ENCODE measurements at places on chromosomes 13 and 19. TPM values are rescaled to one million over a fixed set of nuclear protein-coding genes. Genes with fewer than 3 reads are reported as not detected.
A peak's percentile ranks its signal among the peaks of the same experiment; 100 is the strongest.

DNA sequence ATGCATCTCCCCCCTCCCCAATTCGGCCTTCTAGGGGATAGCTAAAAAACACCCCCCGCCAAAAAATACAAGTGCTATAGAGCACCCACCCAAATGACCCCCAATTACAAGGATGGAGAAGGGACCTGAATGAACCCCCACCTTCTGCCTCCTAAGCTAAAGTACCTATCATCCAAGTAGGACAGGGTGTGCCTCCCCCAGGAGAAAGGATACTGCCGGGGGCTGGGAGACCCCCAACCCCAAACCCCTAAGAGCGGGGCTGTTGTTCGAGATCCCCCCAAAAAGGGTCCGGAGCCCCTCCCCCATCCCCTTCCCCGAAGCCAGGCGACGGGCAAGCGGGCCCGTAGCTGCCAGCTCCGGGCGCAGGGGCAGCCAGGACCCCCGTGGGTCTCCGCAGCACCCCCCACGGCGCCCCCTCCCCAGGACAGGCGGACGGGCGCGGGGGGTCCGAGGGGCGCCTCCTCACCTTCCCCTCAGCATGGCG is 1.9 kb downstream of the ZC3H4 start:
- DNase-seq, result no peak

The SPTBN4 gene
- 2.4 TPM for total RNA-seq

GRCh38 chr13:101584331-101584730 is 131.9 kb downstream of the ITGBL1 start:
- DNase-seq, result no peak

GRCh38 chr19:5002143-5002542 is 33.2 kb downstream of the KDM4B start:
- DNase-seq, result peak; percentile 55

DNA sequence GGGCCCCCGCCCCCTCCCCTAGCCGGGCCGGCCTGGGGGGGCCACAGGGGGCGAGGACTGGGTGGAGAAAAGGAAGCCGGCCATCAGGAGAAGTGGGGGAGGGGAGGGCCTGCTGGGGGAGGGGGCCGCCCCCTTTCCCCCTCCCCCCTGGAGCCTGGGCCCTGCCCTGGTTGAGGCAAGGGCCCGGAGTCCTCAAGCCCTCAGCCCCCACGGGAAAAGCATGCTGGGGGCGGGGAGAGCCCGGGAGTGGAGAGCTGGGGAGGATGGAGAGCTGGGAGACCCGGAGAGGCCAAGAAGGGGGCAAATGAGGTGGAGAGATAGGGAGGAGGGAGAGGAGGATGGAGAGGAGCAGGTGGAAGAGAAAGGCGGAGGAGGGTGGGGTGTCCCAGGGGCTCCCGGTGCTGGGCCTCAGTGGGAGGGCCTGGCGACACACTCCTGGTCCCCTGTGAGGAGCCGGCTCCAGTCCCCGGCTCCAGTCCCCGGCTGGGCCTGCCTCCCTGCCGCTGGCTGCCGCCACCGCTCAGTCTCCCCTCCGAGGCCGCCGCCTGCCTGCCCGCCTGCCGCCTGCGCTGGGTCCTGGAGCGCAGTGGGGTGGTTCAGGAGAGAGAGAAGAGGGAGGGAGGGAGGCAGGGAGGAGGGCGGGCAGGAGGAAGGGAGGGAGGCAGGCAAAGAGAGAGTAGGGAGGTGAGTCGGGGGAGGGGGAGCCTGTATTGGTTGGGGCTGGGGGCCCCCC is at the start of gene GRIK5:
GRIK5 (minus strand) TSS at position 588 of the 733 bp plus-strand sequence. CDS start 4,436 bp downstream, outside the sequence.
- DNase-seq, result no peak

The ZNF763 gene
- 5.0 TPM for total RNA-seq

DNA sequence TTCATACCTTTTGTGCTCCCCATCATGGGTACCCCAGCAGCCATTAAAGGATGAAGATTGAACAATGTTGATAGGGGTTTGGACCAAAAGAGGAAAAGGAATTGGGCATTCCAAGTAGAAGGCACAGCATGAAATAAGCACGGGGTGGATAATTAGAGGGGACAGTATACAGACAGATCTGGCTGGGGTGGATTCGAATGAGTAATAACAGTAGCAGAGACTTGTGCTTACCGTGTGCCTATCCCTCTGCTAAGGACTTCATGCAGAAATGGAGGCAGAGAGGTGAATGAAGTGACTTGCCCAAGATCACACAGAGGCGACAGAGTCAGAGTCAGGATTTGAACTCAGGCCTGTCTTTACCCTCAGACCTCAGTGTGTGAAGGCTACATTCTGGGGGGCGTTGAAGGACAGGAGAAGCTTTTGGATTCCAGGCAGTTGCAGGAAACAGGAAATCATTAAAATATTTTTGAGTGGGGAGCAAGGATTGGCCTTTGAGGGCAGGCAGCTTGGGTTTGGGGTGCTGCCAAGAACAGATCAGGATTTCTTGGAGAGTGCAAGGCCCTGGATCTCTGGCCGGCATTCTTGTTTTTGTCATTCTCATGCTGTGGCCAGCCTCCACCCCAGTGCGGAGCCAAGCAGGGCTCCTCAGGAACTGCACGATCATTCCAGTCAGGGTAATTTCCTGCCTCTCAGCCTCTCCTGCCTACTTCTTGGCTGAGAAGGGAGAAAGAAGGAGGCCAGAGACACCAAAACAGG is 18.7 kb downstream of the PAF1 start:
- DNase-seq, result peak; percentile 41

The ITGBL1 gene
- 3.1 TPM for total RNA-seq

DNA sequence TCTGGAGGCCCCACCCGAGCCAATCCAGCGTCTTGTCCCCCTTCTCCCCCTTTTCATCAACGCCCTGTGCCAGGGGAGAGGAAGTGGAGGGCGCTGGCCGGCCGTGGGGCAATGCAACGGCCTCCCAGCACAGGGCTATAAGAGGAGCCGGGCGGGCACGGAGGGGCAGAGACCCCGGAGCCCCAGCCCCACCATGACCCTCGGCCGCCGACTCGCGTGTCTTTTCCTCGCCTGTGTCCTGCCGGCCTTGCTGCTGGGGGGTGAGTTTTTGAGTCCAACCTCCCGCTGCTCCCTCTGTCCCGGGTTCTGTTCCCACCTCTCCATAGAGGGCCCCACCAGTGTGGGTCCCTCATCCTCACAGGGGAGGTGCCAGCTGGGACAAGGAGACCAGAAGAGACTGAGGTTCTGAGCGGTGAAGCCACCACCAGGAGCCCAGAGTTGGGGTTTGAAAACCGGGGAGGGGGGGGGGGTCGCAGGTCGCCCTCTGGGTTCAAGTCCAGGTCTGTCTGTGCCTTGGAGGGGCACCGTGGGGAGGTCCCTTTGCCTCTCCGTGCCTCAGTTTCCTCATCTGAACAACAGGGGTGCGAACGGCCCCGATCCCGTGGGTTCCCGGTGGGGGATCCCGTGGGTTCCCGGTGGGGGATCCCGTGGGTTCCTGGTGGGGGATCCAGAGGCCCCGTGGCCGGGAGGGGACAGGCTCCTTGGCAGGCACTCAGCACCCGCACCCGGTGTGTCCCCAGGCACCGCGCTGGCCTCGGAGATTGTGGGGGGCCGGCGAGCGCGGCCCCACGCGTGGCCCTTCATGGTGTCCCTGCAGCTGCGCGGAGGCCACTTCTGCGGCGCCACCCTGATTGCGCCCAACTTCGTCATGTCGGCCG is at the start of gene ELANE:
ELANE (plus strand) TSS at position 168 of the 878 bp plus-strand sequence; CDS start at position 194, 26 bp downstream.
- no peak for DNase-seq

The ZNF606 gene
- total RNA-seq, result 9.6 TPM

DNA sequence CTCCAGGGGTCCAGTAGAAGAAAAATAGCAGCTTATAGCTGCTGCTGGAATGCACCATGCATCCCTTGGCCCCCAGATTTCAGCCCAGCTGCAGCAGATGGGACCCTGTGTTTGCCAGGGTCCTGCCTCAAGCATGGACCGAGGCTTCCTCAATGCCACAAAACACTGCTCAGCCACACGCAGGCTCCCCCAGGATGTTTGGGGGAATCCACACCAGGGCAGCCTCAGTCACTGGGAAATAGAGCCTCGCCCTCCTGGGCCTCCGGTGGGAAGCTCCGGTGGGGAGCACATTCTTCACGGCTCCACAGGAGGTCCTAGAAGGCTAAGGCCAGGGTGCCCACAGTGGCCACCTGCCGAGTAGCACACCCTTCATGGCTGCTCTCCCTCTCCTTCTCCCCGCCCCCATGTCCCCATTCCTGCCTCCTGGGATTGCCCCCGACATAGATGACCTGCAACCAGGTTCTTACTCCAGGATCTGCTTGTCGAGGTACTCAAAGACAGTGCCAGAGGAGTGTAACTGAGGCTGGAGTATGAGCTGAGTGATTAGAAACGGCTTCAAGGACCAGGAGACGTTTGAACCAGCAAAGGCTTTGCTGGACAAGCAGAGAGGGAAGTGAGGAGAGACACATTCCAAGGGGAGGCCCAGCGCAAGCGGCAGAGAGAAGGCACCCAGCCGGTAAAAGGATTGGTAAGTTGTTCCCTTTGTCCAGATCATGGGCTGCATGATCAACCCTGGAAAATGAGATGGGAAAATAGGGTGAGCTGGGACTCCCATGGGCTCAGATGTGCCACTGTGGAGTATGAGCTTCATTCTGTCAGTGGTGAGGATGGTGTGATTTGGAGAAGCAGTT is 110.7 kb upstream of the UQCRFS1 start:
- no peak for DNase-seq

GRCh38 chr13:45231722-45232121 is 30.9 kb upstream of the KCTD4 start:
- peak; percentile 58 for DNase-seq

DNA sequence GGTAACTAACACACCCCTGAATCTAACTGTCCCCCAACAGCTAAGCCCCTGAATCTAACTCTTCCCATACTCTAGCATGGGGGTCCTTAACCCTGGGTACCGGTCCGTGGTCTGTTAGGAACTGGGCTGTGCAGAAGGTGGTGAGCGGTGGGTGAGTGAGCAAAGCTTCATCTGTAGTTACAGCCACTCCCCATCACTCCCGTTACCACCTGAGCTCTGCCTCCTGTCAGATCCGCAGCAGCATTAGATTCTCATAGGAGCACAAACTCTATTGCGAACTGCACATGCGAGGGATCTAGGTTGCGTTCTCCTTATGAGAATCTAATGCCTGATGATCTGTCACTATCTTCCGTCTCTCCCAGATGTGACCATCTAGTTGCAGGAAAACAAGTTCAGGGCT is 6.2 kb upstream of the PHLDB3 start:
- no peak for DNase-seq

DNA sequence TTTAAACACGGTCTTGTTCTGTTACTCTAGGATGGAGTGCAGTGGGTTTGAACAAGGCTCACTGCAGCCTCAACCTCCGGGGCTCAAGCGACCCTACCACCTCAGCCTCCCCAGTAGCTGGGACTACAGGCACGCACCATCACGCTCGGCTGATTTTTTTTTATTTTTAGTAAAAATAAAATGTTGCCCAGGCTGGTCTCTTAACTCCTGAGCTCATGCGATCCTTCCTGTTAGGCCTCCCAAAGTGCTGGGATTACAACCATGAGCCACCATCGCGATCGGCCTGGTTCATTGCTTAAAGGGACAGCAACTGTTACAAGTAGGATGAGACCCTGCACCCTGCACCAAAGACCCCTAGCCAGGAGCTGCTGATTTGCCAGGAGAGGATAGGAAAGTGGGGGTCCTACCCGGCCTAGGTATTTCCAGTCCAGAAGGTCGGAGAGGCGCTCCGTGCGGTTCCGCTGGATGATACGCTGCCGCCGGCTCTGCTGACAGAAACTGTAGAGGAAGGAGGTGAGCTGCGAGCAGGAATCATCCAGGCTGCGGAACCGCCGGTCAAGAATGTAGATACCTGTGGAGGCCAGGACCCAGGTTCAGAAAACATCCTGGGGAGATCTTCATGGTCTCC is 5.1 kb downstream of the FTL start:
- no peak for DNase-seq

DNA sequence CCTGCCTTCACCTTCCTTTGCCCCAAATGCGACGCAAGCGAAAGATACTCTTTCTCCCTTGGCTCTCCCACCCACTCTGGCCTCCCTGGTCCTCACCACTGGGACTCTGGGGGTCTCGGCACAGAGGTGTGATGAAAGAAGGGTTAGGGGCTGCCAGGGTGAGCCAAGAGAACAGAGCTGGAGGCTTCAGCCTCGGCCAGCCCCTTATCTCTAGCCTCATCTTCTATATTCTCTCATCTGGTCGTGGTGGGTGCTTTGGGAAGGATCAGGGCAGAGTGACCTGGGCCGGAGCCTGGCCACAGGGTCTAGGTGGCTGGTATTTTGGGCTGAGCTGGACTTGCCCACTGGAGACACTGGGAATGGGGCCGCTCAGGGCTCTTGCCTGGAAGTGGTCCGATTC is 71.1 kb upstream of the KCTD15 start:
- no peak for DNase-seq

The SIGLEC5 gene
- not detected for total RNA-seq

- DNase-seq, result no peak
These were observed 29.3 kb upstream of the GRTP1 start for GRCh38 chr13:113393226-113393562.

The PRR19 gene
- total RNA-seq, result not detected

The NLRP11 gene
- not detected for total RNA-seq

DNA sequence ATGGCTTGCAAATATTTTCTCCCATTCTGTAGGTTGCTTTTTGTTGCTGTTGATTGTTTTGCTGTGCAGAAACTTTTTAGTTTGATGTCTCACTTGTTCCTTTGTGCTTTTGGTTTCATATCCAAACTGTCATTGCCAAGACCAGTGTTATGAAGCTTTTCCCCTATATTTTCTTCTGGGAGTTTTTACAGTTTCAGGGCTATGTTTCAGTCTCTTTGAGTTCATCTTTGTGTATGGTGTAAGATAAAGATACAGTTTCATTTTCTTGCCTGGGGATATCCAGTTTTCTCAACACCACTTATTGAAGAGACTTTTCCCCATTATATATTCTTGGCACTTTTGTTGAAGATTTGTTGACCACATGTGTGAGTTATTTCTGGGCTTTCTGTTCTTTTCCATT is 139.9 kb downstream of the MRPL57 start:
- no peak for DNase-seq

The SGCG gene
- 0.10 TPM for total RNA-seq

GRCh38 chr19:29983568-29983967 is 41.5 kb downstream of the URI1 start:
- DNase-seq, result no peak

GRCh38 chr13:89571676-89572075 is 1775.8 kb upstream of the MIR17HG start:
- DNase-seq, result no peak

The PBX4 gene
- total RNA-seq, result 2.6 TPM

DNA sequence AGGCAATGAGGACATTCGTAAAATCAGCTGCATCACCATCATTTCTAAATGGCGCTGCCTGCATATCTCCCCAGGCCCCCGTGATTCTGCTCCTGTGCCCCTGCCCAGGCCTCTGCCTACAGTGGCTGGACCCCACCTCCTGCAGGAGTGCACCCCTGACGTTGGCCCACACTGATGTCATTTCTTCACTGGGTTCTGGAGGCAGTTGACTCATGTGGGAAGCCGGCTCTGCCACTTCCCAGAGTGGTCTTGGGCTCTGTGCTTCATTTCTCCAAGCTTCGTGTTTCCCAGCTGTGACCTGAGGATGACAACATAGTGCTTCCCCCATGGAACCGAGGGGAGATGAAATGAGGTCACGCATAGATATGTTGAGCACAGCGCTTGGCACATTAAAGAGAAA is 19.9 kb downstream of the CCNE1 start:
- DNase-seq, result no peak

The FAM83E gene
- not detected for total RNA-seq

The MUC16 gene
- 1.0 TPM for total RNA-seq
